ENCODE measurements at places on chromosomes 3 and 15.

GRCh38 chr15:49423901-49424550, 984 bp downstream of the FGF7 start:
- DNase-seq: no peak

DNA sequence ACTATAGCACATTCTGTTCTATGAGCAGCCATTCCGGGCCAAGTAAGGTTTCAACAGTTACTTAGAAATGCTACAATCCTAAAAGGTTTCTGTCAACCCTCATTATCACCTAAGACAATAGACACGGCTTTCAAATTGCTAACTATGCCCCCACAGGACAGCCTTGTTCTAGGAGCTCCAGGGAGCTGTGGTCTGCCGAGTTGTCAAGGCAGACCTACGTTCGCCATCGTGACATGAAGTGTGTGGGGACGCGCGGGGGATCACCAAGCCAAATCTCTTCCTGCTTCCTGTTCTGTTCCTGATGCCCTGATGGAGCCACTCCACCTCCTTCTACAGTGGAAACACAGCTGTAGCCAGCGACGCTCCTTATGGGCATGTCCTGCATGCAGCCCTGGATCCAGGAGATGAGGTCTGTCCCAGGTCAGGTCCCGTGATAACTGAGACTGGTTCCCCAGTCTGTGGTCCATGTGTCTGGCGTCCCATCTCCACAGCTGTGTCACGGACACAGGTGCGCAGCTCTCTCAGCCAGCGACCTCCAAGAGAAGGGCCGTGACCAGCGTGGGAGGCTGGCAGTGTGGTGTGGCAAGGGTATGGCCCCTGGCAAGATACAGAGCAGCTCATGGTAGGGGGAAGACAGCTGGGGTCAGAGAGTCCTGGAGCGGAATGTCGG, 82.8 kb downstream of the PCSK6 start:
- DNase-seq: no peak

- no peak for DNase-seq
These were observed 2.6 kb upstream of the FLNB start for GRCh38 chr3:58005669-58006068.

DNA sequence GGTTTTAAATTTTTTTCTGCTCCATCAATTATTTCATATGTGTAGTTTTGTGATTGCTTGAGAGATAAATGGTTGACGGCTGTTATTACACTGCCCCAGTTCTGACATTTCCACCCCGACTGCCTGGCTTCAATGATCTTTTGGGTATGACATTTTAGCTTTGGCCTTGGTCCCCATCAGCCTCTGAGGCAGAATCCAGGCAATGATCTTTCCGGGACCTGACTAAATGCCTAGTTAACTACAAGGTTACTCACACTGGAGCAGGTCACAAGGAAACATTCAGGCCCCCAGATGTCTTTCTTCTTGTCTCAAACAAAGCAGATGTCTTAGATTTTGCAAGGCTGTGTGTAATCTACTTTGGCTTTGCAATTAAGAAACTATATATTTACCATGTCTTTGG, 61.1 kb upstream of the TMCO5A start:
- DNase-seq: no peak

- DNase-seq: no peak
These were observed 62.8 kb downstream of the LRIG1 start for GRCh38 chr3:66438046-66438445.
